ENCODE measurements at places on chromosomes 2 and 18. TPM values are rescaled to one million over a fixed set of nuclear protein-coding genes. Genes with fewer than 3 reads are reported as not detected.

DNA sequence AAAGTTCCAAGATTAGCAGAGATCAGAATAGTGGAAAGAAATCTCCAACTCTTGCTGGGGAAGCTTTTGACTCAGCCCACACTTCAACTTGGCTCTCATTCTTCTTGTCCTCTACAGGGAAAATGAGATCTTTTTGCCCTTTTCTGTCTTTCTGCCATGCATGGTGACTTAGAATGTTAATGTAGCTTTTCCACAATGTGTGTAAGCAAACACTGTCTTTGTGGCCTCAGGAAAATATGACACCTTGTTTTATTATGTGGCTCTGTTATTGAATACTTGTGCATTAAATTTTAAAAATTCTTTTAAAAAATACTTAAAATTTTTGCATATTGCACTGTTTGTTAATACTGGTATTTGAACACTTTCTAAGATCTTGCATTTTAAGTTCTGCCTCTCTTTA, 65.4 kb upstream of the WDR75 start:
- DNase-seq: no peak

DNA sequence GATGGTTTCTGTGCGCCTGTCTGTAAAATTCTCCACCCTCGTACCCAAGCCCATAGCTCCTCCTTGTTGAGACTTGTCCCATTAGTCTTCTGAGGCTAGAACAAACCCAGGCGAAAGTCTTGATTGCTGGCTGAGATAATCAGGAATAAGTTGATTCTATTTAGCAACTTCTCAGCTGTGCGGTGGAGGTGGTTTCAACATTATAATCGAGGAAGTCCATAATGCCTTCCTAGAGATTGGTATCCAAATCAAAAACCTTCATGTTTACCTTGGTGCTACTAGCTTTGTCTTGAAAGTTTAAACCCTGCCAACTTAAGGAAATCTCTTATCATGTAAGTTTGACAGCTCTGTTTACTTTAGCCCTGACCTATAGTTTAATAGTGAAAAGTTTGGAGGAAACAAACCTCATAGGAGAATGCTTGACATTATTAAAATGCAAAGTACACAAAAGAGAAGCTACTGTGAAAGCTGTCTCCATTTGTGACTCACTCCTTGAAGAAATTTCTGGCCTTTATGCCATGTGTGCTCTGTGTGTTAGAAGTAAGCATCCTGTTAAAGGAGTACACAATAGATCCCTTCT, 36.6 kb upstream of the DSC1 start:
- DNase-seq: no peak

AKAIN1 gene
- total RNA-seq: not detected

REG3G gene
- not detected for total RNA-seq

CELF4 gene
- not detected for total RNA-seq

DNA sequence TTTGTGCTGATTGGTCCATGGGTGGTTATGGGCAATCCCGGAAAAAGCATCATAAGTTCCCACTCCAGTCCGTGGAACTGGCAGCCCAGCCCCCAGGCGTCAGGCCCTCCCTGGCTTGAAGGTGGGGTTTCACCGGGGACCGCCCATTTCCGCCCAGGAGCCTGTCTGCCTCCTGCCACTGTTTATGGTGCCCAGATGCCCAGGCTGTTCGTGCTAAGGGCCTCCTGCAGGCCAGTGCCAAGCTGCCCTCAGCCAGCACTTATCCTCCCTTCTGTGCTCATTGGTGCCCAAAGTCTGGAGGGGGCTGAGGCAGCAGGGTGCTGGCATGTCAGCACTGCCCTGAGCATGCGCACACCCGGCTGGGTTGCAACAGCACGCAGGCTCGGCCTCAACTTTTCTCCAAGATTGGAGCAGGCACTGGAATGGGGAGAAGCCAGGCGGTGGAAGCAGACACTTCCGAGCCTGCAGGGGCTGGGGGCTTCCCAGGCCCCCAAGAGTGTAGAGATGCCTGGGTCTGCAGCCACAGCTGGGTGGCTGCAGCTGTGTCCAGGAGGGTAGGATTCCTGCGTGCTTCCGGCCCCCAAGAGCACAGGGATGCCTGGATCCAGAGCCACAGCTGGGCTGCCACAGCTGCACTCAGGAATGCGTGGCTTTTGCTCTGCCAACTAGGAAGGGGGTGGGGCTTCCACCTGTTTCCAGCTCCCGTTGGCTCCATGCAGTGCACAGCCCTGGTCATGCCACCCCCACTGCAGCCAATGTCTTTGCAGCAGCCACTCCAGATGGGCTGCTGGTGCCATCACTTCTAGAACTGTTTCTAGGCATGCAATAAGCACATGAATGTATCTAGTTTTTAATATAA, 74.0 kb downstream of the AGPS start:
- no peak for DNase-seq

NETO1 gene
- not detected for total RNA-seq

All from uterus (tissue), 4 donors.